Stimulated activated CD8-positive, alpha-beta memory T cell treated with anti-CD3 and anti-CD28 coated beads, Interleukin-7, amount 100 ng/mL, for 4 hours (primary cell): ENCODE measurements at places on chromosomes 3 and 15.

DNA sequence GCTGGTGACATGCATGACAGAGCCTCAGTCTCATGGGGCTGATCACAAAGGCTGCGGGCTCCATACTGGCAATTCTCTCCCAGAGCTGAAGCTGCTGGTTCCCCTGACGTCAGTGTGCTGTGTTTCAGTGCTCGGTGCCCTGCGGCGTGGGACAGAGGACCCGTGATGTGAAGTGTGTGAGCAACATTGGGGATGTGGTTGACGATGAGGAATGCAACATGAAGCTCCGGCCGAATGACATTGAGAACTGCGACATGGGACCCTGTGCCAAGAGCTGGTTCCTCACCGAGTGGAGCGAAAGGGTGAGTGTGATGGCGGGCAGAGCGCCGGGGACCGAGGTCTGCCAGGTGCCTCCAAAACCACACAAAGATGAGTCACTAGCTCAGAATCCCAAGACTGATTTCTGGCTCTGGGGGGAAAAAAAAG, 62.0 kb upstream of the NR2E3 start:
- no peak for DNase-seq

DNA sequence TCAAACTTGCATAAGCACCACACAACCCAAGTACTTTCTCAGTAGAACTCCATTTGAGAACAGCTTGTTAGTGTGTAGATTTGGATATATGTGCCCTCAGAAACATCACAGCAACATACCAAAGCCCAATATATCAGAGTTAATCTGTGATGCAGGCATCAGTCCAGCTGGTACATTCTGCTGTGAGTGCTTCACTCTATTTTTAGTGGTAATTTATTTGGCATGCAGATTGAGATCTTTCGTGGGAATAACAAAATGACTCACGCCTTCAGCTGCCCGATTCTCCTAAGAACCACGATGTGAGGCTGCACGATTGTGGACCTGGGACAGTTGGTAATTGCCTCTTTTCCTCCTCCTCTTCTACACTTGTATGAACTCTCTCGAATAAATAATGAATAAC, 730.7 kb downstream of the SQOR start:
- DNase-seq = no peak

GRCh38 chr3:54376939-54377578, 254.7 kb downstream of the CACNA2D3 start:
- no peak for DNase-seq

DNA sequence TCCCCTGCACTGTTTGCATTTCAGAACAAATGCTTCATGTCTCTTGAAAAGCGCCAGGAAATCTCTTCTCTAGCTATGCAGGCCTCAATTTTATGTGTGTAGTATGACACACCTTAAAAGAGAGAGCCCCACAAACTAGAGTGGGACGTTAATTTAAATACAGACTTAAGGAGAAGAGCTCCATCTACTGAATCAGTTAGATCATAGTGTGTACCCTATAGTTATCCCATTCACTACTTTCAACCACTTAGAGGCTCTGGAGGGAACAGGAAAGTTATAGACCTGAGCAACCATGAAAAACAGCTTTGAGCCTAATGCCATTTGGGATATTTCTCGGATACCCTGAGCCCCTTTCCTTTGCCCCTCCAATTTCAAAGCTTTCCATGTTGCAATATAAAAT, 153.7 kb downstream of the TIGIT start:
- DNase-seq = no peak

GRCh38 chr3:42831321-42831713, 22.1 kb downstream of the ACKR2 start:
- peak; percentile 47 for DNase-seq

- no peak for DNase-seq
Observed at GRCh38 chr3:50913260-50913659, 238.5 kb downstream of the DOCK3 start.

DNA sequence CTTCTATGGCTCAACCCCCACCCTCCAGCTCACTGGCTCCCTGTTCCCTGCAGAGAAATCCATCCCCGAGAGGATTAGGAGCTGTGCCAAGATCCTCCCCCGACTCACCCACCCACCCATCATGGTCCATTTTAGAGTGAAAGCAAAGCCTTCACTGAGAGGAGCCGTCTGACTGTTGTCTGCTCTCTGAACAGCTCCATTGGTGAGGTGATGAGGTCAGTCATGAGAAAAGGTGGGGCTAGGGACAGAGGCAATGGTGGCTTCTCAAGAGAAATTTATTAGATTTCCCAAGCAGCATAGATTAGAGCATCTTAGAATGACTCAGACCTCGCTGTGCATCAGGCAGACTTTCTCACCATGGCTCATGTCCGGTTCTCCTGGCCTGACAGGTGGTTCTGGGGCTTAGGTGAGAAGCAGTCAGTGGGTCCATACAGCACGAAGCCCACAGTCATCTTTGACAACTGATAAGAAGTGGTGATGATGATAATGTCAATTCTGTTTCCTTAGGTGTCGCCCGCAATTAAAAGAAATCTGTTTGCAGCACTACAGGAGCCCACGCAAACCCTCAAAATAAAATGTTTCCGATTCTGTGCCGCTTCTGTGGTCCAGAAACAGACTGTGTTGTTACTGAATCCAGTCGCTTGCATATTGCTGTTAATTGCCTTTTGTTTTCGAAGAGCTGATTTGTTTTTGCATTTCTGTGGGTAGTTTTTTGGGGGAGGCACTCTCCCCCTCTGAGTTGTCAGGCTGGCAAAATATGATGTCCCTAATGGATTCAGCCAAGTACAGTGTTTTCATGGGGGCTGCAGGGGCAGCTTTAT, 24.8 kb upstream of the RHO start:
- no peak for DNase-seq

- no peak for DNase-seq
Observed at GRCh38 chr3:142209655-142210054, 15.7 kb downstream of the GK5 start.

DNA sequence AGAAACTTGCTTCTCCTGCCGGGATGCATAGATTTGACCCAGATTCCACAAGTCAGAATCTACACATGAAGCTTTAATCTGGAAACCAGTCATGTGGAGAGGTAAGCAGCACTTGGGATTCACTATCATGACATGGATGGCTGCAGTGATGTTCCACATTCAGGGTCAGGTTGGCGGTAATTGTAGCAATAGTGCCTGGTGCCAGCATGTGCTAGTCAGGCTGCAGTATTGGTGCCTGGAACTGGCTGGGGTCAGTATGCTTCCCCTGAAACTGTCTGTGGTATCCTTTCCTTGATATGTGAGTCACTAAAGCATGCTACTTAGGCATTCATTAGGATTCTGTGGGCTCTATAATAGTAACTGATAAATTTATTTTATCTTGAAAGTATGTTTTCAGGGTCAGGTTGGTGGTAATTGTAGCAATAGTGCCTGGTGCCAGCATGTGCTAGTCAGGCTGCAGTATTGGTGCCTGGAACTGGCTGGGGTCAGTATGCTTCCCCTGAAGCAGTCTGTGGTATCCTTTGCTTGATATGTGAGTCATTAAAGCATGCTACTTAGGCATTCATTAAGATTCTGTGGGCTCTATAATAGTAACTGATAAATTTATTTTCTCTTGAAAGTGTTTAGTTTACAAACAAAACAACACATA, 1439.2 kb downstream of the ZPLD1 start:
- DNase-seq = no peak

GRCh38 chr3:119989981-119990655, 104.1 kb downstream of the GSK3B start:
- DNase-seq = no peak

- no peak for DNase-seq
Observed at GRCh38 chr15:84881520-84881830, 3.0 kb upstream of the SLC28A1 start.

DNA sequence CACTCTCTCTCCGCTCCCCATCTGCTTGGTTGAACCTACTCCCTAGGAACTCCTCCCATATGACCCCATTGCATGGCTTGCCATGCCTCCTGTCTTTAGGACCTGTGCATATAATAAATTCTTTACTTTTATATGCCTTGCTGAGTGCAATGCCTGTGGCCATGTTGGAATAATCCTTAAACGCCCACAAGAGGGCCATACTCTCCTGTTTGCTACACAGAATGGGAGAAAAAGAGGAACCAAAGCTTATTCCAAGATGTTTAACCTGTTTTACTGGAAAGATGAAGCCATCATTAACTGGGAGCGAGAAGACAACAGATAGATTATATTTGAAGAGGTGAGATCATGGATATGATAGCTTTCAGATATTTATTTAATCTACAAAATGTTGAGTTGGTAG, 1097.8 kb downstream of the NAALADL2 start:
- no peak for DNase-seq

GRCh38 chr3:116391296-116392201, 53.7 kb downstream of the LSAMP start:
- no peak for DNase-seq

GRCh38 chr3:125512135-125512920, 7.7 kb downstream of the SNX4 start:
- peak; percentile 27 for DNase-seq

DNA sequence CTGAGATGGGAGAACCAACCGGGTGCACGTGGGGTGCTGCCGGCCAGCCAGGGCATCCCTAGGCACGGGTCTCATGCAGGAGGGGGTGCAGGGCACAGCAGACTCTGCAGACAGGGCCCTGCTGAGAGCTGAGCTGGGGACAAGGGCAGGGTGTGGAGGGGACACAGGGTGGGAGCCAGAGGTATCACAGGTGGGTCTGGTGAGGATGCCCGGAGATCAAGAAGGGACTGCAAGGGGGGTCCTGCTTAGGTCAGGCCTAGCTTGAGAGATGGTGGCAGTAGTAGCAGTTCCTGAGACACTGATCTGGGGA, 39.5 kb upstream of the PRR23E start:
- no peak for DNase-seq

DNA sequence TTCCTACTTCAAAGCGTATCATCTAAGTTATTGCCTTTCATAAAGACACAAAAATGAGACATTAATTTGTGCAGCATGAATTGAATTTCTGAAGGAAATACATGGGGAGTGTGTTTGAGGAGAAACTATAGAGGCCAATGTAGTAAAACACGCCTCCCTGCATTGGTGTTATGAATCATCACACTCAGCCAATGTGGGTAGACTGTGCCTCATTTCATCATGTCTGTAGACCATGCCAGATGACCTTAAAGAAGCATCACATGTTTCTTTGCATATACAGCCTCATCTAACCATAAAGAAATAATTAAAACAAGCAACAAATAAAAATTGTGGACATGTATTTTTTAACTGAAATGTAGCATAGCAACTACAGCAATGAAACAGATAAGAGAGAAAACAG, 486.0 kb upstream of the ADAMTS9 start:
- no peak for DNase-seq

DNA sequence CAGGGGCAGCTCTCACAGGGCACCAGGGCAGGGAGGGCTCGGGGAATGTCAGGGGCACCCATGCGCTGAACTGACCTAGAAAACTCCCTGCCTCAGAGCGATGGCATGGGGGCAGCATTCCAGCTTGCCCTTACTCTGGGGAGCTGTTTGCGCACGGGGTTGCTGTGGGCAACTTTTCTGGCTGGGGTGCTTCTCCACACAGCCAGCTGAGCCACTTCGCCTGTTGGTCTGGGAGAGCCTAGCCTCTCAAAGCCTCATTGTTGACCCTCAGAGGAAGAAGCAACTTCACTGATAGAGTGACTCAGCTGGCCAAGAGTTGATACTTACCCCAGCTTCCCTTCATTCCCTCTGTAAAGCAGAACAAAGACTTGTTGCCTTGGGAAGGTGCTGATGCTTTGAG, 42.6 kb upstream of the MRPS22 start:
- DNase-seq = no peak

GRCh38 chr3:175383371-175383770, 524.2 kb downstream of the NAALADL2 start:
- DNase-seq = no peak

DNA sequence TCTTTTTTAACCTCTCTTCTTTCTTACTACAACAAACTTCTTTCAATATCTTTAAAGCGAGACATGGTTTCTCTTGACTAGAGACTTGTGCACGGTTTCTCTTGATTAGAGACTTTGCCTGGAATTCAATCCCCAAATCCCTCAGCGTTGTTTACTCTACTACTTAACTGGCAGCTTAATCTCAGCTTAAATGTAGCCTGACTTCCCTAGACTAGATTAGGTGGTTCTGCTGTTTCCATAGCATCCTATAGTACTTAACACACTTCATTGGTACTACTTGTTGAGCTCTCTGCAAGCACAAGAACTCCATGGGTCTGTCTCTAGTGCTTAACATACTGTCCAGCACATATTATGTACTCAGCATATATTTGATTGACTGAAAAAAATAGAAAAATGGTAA, 168.2 kb upstream of the GPR149 start:
- DNase-seq = no peak

DNA sequence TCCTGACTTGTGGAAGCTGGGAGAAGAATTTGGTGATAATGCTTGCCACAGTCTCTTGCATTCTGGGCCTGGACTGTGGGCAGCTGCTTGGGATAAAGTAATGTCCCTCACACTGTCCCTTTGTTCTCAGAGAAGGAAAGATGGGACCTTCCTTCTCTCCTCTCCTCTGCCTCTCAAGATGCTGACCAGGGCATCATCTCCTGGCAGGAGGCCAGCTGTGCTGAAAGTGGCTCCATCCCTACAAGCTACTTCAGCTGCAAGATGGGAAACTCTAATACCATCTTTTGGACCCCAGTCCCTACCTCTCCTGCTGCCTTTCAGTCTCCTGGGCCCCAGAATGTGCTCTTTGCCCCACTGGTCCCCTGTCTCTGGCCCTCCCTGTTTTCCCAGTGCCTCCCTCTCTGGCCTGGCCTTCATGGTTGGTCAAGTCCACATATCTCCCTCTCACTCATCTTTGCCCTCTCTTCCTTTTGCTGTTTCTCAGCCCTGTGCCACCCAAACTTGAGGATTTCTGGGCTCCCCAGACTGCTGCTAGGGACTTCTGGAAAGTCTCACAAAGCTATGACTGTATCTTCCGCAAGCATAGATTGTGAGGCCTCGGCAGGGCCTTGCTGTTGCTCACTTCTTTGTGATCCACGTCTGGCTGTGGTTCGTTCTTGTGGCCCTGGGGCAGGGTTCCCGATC, 7.1 kb upstream of the SLC6A20 start:
- no peak for DNase-seq

DNA sequence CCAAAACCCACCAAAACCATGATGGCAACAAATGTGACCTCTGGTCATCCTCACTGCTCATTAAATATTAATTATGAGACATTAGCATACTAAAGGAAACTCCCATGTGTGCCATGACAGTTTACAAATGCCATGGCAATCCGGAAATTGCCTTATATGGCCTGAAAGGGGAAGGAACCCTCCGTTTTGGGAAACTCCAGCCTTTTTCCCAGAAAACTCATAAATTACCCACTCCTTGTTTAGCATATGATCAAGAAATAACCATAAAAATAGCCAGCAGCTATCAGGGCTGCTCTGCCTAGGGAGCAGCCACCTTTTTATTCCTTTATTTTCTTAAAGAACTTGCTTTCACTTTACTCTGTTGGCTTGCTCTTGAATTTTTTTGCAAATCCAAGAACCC, 992.7 kb downstream of the NTRK3 start:
- DNase-seq = no peak
